Suppressor macrophage treated with lipopolysaccharide for 4 hours (primary cell): ENCODE measurements at places on chromosomes 13 and 19.
A peak's percentile ranks its signal among the peaks of the same experiment; 100 is the strongest.

DNA sequence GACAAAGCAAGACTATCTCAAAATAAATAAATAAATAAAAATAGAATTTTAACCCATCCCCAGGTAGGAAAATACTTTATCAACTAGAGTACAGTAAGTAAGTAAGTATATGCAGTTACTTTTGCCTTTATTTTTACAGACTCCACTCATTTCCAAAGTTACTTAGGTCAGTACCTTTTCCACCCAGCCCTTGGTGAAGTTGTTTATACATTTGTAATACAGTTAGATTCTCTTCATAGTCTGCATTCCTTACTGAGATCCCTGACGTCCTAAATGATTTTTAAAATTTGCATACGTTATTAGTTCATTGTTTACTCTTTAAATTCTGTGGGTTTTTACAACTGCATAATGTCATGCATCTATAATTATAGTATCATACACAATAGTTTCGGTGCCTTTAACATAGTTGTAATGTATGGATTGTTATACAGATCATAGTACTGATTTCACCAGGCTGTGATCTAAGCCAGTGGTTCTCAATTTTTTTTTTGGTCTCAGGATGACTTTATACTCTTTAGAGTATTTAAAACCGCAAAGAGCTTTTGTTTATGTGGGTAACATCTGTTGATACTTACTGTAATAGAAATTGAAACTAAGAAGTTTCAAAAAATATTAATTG lies 10.4 kb downstream of the SETDB2 start:
- no peak for DNase-seq

DNA sequence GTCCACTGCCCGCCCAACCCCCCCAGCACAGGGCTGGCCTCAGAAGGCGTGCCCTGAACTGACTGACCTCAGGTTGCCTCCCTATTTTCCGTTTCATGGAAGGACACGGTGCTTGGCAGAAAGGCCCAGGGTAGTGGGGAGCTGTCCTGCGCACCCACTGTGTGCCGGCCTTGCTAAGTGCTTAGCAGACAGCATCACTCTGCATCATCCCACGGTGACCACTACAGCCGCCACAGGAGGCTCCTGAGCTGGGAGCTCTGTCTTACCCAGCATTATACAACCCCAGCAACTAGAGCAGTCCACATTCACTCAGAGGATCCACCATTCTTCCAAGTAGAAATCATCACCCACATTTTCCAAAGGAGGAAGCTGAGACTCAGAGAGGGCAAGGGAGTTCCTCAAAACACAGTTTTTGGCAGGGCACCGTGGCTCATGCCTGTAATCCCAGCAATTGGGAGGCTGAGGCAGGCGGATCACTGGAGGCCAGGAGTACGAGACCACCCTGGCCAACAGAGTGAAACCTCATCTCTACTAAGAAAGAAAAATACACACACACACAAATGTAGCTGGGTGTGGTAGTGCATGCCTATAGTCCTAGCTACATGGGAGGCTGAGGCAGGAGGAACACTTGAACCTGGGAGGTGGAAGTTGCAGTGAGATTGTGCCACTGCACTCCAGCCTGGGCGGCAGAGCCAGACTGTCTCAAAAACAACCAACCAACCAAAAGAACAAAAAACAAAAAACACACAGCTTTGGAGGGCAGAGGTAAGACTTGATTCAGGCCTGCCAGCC lies 1.6 kb downstream of the SBK2 start:
- DNase-seq: peak; percentile 21

GRCh38 chr19:35449359-35450043 lies 1.4 kb downstream of the FFAR2 start:
- DNase-seq: peak; percentile 90

DNA sequence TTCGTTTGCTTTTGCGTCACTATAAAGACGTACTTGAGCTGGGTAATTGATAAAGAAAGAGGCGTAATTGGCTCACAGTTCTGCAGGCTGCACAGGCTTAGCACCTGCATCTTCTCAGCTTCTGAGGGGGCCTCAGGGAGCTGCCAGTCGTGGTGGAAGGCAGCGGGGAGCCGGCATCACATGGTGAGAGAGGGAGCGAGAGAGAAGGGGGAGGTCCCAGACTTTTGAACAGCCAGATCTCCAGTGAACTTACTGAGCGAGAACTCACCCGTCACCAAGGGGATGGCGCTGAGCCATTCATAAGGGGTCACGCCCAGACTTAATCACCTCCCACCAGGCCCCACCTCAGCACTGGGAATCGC lies 58.7 kb upstream of the F7 start:
- no peak for DNase-seq

GRCh38 chr13:25171517-25172302 lies at the start of gene AMER2:
Gene AMER2, minus strand, starts transcription at chr13:25172288. Its CDS starts 669 bp downstream, at chr13:25171619.
- no peak for DNase-seq
